Kidney capillary endothelial cell (primary cell): ENCODE measurements at places on chromosomes 3 and 15.

GRCh38 chr3:19931767-19932188, 2.2 kb downstream of the EFHB start:
- DNase-seq = no peak

DNA sequence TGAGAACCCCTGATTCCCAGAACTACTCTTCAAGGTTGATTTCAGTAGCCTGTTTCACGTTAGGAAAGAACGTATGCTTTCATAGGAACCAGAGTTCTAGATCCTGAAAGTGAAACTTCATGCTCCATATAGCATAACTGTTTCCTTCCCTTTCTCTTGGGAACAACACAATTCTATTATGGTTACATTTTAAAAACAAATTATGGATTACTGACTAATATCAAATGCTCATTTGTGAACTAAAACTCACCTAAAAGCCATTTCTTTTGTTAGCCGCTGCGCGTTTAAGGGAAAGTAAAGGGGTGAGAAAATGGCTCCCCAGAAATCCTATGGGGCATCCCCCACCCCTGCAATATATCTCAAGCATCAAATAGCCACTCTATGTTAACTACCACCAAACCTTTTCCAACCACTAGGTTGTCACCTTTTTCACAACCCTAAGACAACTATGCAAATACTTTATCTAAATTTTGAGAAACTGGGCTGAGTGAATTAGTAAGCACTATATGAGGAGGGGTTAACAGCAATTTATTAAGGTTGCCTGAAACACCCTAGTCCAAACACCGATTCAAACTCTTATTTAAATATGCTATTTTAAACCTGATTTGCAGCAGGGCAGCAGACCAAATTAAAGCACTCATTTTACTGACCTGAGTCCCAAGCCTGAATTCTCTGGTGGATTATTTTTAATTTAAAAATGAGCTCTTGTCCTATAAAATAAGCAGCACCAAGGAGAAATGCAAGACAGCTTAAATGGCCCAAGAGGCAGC, 2.4 kb downstream of the SIAH2 start:
- DNase-seq = no peak

DNA sequence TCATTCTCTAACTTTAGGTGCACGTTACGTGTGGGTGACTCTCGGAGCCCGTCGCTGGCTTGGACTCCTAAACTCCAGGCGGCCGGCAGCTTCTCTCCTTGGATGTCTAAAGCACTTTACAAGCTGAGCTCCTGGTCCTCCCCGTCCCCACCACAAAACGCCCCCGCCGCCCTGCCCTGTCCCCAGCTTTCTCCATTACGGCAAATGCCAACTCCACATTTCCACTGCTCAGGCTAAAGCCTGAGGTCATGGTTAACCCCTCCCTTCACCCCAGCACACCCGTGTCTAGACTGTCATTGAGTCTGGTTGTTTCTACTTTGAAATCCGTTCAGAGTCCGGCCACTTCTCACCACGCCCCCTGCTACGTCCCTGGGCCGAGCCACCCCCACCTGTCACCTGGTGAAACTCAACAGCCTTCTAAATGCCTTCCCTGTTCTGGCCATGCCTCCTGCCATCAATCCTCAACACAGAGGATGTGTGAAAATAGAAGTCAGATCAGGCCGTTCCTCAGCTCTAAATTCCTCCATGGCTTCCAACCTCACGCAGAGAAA, 8.1 kb upstream of the PCSK6 start:
- DNase-seq = no peak

GRCh38 chr3:168844472-168844871, 748.7 kb upstream of the GOLIM4 start:
- no peak for DNase-seq

DNA sequence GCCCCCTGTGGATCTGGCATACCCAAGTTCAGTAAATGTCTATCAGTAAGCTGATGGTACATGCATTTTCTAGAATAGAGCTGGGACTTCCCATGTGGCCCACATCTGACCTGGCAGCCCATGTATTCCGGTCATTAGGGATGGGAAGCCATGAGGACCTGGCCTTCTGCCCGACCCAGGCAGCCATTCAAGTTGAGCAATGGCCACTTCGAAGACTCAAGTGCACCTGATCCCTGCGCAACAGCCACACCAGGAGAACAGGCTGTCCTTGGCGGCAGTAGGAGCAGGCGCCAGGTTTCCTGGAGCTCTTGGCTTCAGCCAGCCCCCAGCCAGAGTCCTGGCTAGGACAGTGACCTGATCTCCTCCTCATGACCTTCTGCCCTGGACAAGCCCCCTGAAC, 14.6 kb downstream of the HEMK1 start:
- DNase-seq = no peak

DNA sequence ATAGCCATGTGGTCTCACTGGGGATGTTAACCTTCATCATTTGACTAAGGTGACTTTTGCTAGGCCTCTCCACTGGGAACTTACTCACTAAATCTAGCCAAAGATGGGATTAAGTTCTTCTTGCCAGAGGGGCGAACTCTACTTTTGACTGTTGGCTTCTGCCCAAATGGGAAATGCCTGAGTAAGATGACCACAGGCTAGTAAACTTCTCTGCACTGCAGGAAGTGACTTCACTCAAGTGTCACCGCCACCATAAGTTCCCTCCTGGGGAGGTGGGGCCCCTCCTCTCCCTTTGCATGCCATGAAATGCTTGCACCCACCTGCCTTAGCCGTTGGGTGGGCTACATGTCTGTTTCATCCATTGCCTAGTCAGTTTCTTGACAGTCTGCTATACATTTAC, 388.3 kb downstream of the FEZF2 start:
- DNase-seq = peak; percentile 79

DNA sequence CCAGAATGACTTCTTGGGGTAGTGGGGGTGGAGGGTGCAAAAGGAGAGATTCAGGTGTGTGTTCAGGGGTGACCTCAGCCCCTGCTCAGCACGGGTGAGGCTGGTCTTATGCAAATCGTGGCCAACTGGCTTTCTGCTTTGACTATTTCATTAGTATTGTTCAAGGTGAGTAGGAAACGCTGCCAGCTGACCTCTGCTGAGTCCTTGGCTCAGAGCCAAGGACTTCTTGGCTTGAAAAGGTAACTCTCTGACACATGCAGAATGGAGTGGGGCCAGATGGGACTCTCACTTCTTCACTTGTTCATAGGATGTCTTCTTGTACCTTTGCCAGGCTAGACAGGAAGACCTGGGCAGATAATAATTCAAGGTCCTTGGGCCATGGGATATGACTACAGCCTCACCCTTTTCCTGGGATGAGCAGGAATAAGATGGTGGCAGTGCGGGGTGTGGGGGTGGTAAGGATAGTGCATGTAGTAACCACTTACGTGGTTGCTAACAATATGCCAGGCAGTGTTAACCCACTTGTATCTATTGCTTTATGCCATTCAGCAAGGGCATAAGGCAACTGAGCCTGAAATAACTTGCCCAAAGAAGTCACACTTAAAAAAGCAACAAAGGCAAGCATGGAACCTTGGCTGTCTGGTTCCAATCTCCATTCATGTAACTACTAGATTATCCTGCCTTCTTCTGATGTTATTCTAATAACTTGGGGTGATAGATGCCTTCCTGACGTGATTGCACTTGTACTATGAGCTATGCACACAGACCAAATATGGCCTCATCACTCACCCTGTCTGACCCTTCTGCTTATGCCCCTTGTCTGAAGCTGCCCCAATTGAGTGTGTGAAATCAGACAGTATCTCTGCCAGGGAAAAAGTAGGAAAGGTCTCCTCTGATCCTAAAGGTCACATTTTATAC, 193.1 kb downstream of the NR1D2 start:
- DNase-seq = no peak
